Effector CD4-positive, alpha-beta T cell (primary cell): ENCODE measurements at places on chromosomes 4 and X.

DNA sequence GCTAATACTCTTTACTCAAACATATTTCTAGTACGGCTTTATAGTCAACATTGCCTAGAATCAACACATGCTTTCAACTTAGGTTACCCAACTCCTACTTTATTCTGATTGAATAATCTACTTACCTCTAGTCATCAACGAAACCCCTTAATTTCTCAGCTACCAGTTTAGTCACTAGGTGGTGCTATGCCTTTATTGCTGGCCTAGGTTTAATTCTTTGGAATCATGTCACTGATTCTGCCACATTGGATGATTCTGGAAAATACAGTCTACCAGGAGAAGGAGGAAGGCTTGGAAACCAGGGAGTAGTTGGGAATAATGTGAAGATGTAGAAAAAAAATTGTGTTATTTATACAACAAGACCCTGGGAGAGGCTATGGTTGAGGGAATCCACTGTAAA lies 167.7 kb downstream of the DCAF12L2 start:
- no peak for DNase-seq

DNA sequence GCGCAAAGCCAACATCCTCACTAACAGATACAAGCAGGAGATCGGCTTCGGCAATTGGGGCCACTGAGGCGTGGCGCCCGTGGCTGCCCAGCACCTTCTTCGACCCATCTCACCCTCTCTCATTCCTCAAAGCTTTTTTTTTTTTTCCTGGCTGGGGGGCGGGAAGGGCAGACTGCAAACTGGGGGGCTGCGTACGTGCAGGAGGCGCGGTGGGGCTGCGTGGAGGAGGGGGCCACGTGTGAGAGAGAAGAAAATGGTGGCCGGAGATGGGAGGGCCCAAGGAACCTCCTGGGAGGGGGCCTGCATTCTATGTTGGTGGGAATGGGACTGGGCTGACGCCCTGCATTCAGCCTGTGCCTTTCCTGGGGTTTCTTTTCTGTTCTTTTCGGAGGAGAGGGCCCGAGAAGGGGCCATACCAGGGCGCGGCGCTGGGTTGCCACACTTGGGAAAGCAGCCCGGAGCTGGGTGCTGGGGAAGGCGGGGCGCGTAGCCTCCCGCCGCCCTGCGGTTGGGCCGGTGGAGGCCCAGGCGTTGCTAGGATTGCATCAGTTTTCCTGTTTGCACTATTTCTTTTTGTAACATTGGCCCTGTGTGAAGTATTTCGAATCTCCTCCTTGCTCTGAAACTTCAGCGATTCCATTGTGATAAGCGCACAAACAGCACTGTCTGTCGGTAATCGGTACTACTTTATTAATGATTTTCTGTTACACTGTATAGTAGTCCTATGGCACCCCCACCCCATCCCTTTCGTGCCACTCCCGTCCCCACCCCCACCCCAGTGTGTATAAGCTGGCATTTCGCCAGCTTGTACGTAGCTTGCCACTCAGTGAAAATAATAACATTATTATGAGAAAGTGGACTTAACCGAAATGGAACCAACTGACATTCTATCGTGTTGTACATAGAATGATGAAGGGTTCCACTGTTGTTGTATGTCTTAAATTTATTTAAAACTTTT lies 4.5 kb downstream of the MID1IP1 start:
- DNase-seq = peak; percentile 44

GRCh38 chr4:100633269-100633668 lies 115.4 kb upstream of the EMCN start:
- no peak for DNase-seq

- DNase-seq = no peak
Observed at GRCh38 chr4:110780538-110780937, 157.7 kb upstream of the PITX2 start.

DNA sequence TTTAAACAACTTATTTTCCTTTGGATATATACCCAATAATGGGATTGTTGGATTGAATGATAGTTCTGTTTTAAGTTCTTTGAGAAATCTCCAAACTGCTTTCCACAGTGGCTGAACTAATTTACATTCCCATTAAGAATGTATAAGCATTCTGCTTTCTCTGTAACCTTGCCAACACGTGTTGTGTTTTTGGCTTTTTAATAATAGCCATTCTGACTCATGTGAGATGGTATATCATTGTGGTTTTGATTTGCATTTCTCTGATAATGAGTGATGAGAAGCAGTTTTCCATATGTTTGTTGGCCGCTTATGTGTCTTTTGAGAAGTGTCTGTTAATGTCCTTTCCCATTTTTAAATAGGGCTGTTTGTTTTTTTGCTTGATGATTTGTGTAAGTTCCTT lies 155.6 kb upstream of the PITX2 start:
- DNase-seq = no peak

- DNase-seq = no peak
Observed at GRCh38 chr4:144687466-144687865, 41.5 kb downstream of the HHIP start.

DNA sequence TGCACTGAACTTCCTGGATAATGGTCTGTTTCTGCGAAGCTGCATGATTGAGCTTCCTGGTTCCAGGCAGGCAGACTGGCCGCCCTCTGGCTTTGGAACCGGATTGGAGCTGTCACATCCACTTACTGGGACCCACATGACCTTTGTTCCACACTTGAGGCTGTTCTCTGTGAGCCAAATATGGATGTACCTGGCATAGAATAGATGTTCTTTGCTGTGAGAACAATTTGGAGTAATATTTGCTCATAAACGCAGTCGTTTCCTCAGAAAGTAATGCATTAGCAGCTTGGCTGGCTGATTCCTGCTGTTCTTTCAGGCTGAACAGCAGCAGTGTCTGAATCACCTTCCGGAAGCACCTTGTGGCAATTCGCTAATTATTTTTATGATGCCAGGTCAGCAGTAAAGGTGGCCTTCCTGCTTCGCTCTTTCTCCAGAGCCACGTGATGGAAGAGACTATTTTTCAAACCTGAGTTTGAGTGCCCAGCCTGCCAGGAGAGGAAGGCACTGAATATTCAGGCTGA lies 78.1 kb upstream of the BOD1L1 start:
- no peak for DNase-seq

DNA sequence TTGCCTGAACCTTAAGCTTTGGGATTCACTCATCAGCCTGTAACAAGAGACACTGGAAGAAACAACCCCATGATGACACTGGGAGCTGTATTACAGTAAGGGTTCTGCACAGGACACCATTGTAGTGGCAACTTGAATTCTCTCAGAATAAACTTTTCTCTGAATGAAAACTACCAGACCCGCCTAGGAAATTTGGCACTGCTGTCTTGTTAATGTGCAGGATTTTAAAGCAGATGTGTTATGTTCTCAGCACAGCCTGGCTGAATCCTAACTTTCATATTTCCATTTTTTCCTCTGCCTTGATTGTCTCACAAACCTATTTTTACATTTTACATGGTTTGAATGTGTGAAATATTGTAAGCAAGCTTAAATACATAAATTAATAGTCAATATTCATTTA lies 253.6 kb downstream of the UNC5C start:
- no peak for DNase-seq

DNA sequence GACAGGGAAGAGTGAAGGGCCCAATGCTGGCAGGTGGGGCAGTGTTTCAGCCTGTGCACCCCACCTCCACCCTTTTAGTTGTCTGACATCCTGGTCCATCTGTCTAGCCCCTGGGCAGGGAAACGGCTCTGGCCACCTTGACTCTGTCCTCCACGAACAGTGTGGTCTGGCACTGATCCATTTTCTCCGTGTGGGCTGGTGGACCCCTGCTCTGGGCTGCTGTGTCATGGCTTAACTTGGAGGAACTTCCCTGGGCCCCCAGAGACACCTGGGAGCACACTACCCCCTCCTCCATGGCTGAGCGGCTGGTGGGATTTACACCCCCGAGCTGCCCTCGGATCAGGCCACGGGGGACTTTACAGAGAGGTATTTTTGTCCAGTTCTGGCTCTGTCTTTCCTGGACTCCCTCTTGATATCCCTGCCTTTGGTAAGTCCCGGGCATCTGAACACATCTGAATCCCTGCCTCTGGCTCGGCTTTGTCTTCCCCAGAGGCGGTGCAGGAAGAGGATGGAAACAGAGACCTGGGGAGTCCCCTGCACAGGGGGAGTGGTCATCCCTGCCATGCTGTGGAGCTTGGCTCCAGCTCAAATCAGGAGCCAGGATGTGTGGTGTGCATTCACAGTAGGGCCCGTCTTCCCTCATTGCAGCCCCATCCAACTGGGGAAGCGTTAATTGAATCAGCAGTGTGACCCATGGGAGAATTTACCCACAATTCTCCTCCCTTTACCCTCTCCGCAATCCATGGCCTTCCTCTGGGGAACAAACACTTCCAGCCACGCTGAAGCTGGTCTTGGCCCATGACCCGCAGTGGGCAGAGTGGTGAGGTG lies 6.3 kb upstream of the NKX1-1 start:
- DNase-seq = no peak
